ENCODE measurements at places on chromosomes 5 and 9. TPM values are rescaled to one million over a fixed set of nuclear protein-coding genes. Genes with fewer than 3 reads are reported as not detected.

PDE6A gene
- not detected for total RNA-seq

MYOZ3 gene
- not detected for total RNA-seq

UNC13B gene
- 13.2 TPM for total RNA-seq

SLF1 gene
- total RNA-seq = 21.6 TPM

CNTNAP3 gene
- 10.2 TPM for total RNA-seq

GPR150 gene
- total RNA-seq = 0.29 TPM

PCDHB4 gene
- 0.51 TPM for total RNA-seq

PFN3 gene
- total RNA-seq = not detected

FOXD4 gene
- not detected for total RNA-seq

SLC6A3 gene
- not detected for total RNA-seq

PCDHB6 gene
- total RNA-seq = 2.9 TPM

SLCO6A1 gene
- total RNA-seq = 0.48 TPM

FBP1 gene
- not detected for total RNA-seq

SLCO4C1 gene
- total RNA-seq = not detected

ANXA1 gene
- 1,064 TPM for total RNA-seq

RANBP3L gene
- not detected for total RNA-seq

PTPN3 gene
- 10.4 TPM for total RNA-seq

FBXL7 gene
- 0.92 TPM for total RNA-seq

VAV2 gene
- total RNA-seq = 11.5 TPM

TMEM174 gene
- not detected for total RNA-seq

NEK6 gene
- 41.9 TPM for total RNA-seq

LEAP2 gene
- total RNA-seq = 0.68 TPM

KCNIP1 gene
- total RNA-seq = 3.9 TPM

RNF208 gene
- not detected for total RNA-seq

SLC34A3 gene
- not detected for total RNA-seq
